ENCODE measurements at places on chromosomes 16 and 17.

GRCh38 chr17:16519021-16519420 lies 27.0 kb upstream of the LRRC75A start:
- H3K4me3 ChIP-seq = no peak overlapping the region
- no peaks in the 10 kb centered on the region for H3K4me1 ChIP-seq
- no peak overlapping the region for H3K27ac ChIP-seq
- DNase-seq = no peak
- H3K36me3 ChIP-seq = no peaks in the 10 kb centered on the region
- H3K27me3 ChIP-seq = peaks cover 6% of the 10 kb centered on the region

- H3K4me1 ChIP-seq = peaks cover 11% of the 10 kb centered on the region
- peaks cover 4% of the 10 kb centered on the region for H3K36me3 ChIP-seq
- DNase-seq = no peak
- H3K27ac ChIP-seq = no peak overlapping the region
- H3K4me3 ChIP-seq = no peak overlapping the region
- H3K27me3 ChIP-seq = peaks cover 3% of the 10 kb centered on the region
Observed at GRCh38 chr17:81537343-81537855, 9.2 kb downstream of the FSCN2 start.

DNA sequence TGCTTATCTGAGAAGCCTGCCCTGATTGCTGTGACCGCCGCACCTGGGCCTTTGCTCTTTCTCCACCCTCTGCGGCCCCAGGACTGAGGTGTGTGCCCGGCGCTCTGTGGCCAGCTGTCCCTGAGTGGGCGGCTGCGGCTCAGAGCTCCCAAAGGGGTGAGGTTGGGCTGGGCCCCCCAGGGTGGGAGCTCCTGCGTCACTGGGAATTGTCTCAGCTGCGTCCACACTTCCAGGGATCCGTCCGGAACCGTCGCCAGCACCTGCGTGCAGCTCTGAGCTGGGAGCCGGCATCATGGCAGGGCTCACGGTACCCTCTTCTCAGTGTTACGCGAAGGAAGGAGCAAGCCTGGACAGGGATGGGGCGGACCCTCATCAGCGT lies 24.3 kb downstream of the ZNF469 start:
- H3K36me3 ChIP-seq = no peaks in the 10 kb centered on the region
- H3K27ac ChIP-seq = no peak overlapping the region
- DNase-seq = no peak
- H3K4me1 ChIP-seq = peaks cover 2% of the 10 kb centered on the region

GRCh38 chr16:47873434-47873833 lies 282.4 kb downstream of the ABCC12 start:
- no peaks in the 10 kb centered on the region for H3K36me3 ChIP-seq
